ENCODE measurements at places on chromosomes 12 and 14.

GRCh38 chr12:71639341-71639760 lies 24.3 kb downstream of the ZFC3H1 start:
- DNase-seq: no peak

- DNase-seq: no peak
Observed at GRCh38 chr12:99810718-99811593, 163.4 kb downstream of the GARIN6 start.

DNA sequence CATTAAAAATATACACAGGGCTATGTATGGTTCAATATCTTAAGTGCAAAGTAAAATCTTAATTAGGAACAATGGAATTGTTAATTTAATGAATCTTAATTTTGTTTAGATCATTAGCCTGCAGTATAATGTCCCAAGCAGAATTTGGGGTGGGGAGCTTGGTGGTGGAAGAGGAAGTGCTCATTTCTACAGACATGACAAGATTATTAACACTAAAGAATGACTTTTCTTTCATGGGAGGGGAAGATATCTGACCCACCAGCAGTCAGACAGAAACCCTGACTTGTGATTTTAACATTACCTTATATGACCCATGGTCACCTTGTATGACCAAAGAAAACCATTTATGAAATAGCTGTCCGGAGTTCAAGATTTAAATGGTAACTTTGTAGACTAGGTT lies 41.3 kb upstream of the HIF1A start:
- DNase-seq: no peak

DNA sequence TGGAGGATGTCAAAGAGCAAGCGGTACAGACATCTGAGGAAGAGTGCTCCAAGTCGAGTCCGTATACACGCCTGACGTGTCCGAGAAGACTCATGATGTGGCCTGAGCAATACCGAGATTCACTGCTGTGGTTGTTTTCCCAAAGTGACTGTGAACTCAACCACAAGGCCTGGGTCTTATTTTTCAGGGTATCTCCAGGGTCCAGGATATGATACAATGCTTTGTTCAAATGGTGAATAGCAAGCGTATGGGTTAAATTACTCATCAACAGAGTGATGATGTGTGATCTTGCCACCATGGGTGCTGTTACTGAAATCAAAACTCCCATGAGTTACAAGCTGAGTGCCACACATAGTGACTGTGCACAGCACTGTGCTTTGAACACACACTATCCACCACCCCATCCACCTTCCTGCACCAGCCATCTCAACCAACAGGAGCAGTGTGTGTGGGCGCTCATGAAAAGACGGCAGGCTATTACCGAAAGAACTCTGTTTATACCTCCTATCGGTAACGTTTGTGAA lies 109.6 kb downstream of the BCAT1 start:
- DNase-seq: peak; percentile 49

DNA sequence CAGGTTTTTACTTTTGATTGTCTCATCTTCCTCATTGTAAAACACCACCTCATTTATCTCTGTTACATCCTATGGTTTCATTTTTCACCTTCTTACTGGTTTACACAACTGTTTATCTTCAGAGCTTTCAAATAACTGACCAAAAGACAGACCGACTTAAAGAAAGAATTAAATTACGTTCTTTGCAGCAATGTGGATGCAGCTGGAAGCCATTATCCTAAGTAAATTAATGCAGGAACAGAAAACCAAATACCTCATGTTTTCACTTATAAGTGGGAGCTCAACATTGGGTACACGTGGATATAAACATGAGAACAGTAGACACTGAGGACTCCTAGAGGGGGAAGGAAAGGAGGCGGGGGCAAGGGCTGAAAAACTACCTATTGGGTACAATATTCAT lies 729.0 kb upstream of the USP15 start:
- no peak for DNase-seq

- DNase-seq: peak; percentile 83
Observed at GRCh38 chr12:53344824-53345485, 8.8 kb upstream of the SP7 start.

- no peak for DNase-seq
Observed at GRCh38 chr12:68435816-68436215, 103.7 kb upstream of the MDM1 start.

GRCh38 chr12:47549258-47549657 lies 156.6 kb downstream of the RPAP3 start:
- DNase-seq: no peak

- DNase-seq: no peak
Observed at GRCh38 chr12:102452605-102453004, 27.8 kb downstream of the IGF1 start.

- peak; percentile 92 for DNase-seq
Observed at GRCh38 chr12:53380104-53380793, at the start of gene SP1. SP1 (plus strand) TSS chr12:53380176; CDS start chr12:53380292, 116 bp downstream.

- no peak for DNase-seq
Observed at GRCh38 chr12:124231980-124232653, 62.8 kb upstream of the RFLNA start.

DNA sequence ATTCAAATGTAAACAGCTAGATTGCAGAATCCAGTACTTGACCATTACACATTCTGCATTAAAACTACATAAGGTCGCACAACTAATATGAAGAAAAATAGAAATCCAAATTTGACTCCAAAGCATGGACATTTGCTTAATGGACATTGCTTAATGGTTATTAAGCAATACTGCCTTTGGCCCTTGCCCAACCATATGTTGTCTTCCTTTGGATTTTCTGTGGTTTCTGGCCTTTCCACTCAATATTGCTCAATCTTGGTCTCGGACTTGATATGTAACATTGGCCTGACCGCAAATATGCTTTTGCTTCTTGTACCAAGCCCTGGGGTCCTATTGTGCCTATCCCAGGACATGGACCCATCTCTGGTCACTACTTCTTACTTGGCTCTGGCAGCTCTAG lies 67.2 kb downstream of the PTPRR start:
- no peak for DNase-seq

DNA sequence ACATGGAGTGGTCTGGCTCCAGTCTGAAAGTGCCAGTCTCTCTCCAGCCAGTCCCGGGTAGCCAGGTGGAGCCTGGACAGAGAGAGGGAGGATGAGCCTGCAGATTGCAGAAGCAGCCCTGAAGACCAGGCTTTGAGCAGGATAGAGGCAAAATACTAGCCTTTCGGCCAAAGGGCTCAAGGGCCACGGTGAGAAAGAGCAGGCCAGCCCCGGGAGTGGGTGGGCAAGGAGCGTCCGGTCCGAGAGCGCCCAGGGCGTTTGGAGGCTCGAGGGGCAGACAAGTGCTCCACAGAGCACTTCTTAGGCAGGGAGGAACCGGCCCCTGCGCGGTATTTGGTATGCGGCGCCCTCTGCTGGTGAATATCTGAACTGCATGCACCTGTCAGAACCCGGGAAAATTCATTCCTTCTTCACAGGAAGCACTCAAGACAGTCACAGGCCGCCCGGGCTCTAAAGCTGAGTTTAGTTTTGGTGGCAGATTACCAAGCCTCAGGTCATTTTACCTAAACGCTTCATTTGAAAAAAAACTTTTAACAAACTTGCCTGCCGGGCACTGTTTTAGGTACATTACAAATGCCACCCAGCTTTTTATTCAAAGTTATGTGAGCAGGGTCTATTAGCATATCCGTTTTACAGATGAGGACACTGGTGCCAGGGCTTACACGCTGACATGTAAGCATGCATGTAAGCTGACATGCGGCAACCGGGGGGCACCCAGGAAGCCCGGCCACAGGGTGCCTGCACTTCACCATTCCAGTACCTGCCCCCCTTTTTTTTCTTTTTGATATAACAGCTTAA lies 21.0 kb upstream of the PSMC1 start:
- peak; percentile 80 for DNase-seq

DNA sequence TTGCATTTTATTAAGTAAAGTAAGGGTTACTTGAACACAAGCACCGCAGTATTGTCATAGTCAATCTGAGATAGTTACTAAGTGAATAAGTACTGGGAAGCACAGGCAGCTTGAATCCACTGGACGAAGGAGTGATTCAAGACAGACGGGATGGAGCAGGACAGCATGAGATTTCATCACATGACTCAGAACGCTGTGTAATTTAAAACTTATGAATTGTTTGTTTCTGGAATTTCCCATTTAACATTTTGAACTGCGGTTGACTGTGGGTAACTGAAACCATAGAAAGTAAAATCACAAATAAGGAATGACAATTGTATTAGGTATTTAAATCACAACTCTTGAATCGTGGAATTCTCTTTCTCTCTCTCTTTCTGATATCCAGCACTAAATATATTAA lies 1630.4 kb upstream of the SEL1L start:
- no peak for DNase-seq

DNA sequence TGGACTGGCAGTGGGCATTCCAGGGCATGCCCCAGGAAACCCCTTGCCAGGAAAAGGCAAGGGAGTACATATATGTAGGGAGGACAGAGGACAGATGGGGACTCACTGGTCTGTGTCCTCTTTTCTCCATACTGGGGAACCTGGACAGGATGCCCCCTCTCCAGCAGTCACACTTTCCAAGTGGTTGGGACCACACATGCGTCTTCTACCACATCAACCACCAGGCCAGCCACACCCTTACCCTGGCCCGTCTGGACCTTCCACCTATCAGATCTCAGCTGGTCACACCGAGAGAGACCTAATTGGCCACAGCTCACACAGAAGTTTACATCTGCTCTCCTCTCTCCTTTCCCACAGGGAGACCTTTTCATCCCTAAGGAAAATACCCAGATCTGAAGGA lies 8.3 kb downstream of the ANKRD33 start:
- no peak for DNase-seq

GRCh38 chr12:116126610-116127009 lies 150.9 kb downstream of the MED13L start:
- DNase-seq: no peak

DNA sequence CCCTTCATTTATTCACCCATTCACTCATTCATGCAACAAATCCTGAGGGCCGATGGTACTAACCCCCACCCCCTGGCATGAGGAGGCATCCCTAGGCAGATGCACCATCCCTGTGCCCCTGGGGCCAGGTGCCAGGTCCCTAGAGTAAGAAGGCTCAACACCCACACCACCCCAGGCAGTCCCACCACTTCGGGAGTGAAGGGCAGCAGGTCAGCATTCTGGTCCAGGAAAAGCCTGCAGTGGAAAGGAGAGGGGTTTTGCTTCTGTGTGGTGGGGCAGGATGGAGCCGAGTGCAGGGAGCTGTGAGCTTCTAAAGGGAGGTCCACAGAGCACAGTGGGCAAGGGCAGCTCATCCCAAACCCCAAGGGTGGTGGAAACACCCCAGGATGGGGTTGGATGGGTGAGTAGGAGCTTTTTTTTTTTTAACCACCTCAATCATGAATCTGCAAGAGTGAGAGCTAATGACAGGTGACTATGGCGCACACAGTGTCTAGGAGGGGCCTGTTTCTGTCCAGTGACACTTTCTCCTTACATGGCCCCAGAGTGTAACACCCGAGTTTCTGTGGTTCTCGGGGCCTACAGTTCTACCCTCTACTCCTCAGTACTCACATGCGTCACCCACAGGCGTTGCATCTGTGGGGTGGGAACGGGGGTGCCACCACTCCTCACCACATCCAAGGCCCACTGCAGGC lies 414.3 kb downstream of the TMEM121 start:
- no peak for DNase-seq

GRCh38 chr12:24089510-24089890 lies 140.0 kb upstream of the SOX5 start:
- DNase-seq: no peak

- DNase-seq: no peak
Observed at GRCh38 chr14:98858158-98858557, 413.8 kb downstream of the BCL11B start.

- DNase-seq: no peak
Observed at GRCh38 chr14:92844204-92844603, 50.1 kb downstream of the GOLGA5 start.

- DNase-seq: no peak
Observed at GRCh38 chr12:121314431-121314830, 17.9 kb upstream of the CAMKK2 start.

DNA sequence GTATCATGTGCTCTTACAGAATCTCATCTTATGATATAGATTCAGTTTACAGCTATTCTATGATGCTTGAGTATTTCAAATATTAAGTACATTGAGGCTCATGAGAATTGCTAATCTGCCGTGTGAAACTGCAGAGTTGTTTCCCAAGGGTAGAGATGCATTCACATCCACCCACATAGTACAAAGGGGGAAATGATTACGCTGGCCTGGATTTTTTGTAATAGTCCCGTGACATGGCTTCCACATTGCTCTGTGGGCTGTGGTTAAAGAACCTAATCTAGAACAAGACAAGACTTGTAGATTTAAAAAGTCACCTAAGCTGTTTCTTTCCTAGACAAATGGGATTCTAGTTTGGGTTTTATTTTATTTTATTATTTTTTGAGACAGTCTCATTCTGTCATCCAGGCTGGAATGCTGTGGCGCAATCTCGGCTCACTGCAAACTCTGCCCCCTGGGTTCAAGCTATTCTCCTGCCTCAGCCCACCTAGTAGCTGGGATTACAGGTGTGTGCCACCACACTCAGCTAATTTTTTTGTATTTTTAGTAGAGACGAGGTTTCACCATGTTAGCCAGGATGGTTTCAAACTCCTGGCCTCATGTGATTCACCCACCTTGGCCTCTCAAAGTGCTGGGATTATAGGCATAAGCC lies 13.0 kb upstream of the RIOX1 start:
- DNase-seq: peak; percentile 78

GRCh38 chr14:67806246-67806645 lies 10.1 kb downstream of the ZFYVE26 start:
- DNase-seq: no peak

GRCh38 chr14:87916886-87917275 lies 76.1 kb downstream of the GALC start:
- DNase-seq: no peak

DNA sequence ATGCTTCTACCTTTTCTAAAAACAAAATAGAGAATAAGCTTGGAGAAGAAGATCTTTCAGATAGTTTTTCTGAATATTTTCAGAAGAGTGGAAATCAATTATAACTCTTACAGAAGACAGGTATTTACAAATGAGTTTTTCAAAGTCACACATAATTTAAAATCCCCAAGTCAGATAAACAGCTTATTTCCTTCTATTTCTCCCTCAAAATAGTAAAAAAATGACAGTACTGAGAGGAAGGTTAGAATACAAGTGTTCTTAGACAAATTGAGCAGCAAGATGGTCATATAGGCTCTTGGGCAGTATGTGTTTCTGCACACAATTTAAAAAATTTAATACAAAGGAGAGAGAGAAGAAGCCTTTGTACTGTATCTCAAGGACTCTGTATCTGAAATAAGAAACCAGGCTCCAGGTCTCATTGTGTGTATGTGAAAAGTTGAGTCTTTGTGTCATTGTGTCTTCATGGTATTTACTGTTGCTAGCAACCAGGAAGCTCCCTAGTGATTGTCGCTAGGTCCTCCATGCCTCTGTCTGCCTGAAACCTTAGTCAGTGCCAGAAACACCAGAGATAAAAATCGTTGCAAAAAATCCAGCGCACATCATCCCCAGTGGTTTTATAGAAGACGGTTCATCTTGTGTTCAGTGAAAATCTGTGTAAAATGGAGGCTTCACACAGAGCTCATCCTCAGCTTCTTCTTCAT lies 12.9 kb upstream of the TUBA1A start:
- DNase-seq: no peak

GRCh38 chr12:85006206-85006605 lies 29.9 kb downstream of the TSPAN19 start:
- no peak for DNase-seq

- DNase-seq: no peak
Observed at GRCh38 chr12:131290255-131290959, 336.7 kb downstream of the ADGRD1 start.

- no peak for DNase-seq
Observed at GRCh38 chr14:64324895-64325294, 30.7 kb upstream of the ESR2 start.

Data from GM13977 (cell line).